ENCODE measurements at places on chromosomes 2 and 18.
A peak's percentile ranks its signal among the peaks of the same experiment; 100 is the strongest.

DNA sequence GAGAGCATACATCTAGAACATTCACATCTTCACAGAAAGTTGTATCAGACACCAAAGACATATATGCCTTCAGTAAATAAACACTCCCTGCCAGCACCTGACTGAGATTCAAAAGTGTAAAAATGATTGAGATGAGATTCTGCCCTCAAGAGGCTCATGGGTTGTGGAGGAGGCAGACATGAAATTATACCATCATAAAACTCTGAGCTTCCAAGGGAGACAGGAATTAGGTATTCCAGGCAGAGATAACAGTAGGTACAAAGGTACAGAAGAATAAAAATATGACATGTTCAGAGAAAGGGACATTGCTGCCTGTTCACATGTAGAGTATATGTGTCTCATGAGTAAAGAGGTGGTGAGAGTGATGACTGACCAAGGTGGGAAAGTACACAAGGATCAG, 322.3 kb downstream of the OSR1 start:
- DNase-seq: no peak

DNA sequence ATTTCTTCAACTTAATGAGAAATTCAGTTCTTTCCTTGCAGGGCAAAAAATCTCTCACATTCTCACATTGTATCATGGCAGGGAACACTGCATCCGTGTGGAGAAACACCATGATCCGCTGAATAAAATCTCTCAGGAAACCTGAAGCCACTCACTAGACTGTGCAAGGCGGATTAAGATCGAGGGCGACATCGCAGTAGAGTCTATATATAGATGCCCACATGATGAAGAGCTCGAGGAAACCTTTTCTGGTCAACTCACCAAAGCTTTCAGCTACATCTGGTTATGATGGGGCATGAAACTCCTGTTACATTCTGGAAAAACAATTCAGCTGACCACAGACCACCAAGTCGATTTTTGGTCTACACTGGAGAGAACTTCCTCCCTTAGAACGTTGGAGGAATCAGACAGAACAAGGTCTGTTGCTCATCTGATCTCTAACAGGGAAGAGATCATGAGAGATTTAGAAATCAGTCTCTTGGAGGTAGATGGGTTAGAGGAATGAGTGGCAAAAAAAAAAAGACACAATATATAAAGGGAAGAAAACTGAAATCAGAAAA, 162.9 kb upstream of the ZNF516 start:
- peak; percentile 28 for DNase-seq

GRCh38 chr2:224264259-224264658, 137.6 kb downstream of the FAM124B start:
- no peak for DNase-seq

- no peak for DNase-seq
Measured at GRCh38 chr18:63197246-63197869, 122.2 kb downstream of the BCL2 start.

- no peak for DNase-seq
Measured at GRCh38 chr2:190785334-190785733, 95.3 kb upstream of the GLS start.

- DNase-seq: no peak
Measured at GRCh38 chr2:67471681-67472080, 74.5 kb downstream of the ETAA1 start.

- DNase-seq: no peak
Measured at GRCh38 chr2:180694445-180695421, 285.7 kb upstream of the UBE2E3 start.

Data from KG1 (cell line).